ENCODE measurements at places on chromosomes 6 and 20. TPM values are rescaled to one million over a fixed set of nuclear protein-coding genes. Genes with fewer than 3 reads are reported as not detected.

GRCh38 chr6:107660839-107661238 lies 163.3 kb downstream of the SCML4 start:
- peak; percentile 55 for DNase-seq

GRCh38 chr6:158290659-158291058 lies 21.6 kb upstream of the TULP4 start:
- no peak for DNase-seq

- DNase-seq: no peak
These were observed 488.9 kb upstream of the HTR1E start for GRCh38 chr6:86448398-86448797.

- no peak for DNase-seq
These were observed 545.4 kb downstream of the EYS start for GRCh38 chr6:65161661-65162060.

OR2J3 gene
- not detected for polyA plus RNA-seq

ZSCAN23 gene
- polyA plus RNA-seq: 0.13 TPM

OXT gene
- polyA plus RNA-seq: 0.73 TPM

GRCh38 chr6:128482642-128483041 lies 37.8 kb downstream of the PTPRK start:
- no peak for DNase-seq

DNA sequence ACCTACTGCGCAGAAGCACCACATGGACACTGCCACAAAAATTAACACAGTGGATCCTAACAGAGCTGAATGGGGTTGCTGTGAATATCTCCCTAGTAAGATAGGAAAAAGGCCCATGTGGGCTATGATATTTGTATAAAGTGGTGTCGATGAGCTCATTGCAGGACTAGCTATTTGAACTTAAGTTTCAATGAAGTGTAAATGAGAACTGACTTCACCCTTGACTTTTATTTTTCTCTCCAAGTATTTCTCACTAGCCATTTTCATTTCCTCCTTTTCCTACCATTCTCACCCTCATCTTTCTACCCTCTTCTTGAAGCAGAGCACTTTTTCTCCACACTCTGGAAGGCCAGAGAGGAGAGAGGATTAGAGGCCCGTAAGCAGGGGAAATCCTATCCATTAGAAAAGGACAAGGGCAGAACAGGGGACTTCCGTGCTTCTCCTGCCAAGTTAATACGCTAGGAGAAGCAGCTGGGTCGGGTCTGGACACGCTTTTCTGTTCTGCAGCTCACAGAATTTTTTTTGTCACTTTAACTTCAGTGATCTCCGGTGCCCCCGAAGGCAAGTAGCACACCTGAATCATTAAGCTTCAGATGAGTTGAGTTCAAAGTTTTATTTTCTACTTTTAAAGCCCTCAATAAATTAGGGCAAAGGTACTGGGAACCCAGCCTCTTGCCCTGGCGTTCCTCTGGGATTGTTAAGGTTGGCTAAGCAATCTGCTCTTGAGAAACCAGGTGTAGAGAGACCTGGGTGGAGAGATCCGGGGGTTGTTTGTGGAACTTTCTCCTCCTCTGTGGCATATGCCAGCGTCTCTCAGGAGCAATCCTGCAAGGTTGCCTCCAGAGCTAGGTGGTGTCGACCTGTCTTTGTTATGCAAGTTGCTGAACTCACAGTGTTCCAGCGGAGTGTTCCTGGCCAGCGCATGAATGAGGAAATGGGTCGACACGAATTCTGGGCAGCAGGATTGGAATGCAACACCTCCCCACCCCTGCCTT lies 56.2 kb upstream of the ARID1B start:
- DNase-seq: no peak

SLC17A9 gene
- polyA plus RNA-seq: 0.59 TPM

DNA sequence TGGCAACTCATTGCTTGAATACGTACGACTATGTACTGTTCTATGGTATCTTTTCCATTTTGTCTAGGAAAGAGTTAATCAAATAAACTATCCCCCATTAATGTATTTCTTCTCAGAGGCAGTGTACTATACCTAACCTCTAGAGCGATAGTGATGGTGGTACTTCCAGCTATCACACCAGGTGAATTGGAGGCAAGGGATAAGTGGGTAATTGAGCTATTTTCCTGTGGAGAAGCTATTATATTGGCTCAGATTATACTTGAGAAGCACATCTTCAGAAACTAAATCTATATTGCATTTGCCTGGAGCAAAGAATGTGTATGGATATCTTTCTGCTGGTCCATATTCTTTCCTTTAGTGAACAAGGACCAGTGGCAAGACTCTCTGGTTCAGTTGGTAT lies 430.7 kb upstream of the KHDRBS2 start:
- no peak for DNase-seq

APOBEC2 gene
- polyA plus RNA-seq: 16.4 TPM

PRL gene
- polyA plus RNA-seq: not detected

MLN gene
- not detected for polyA plus RNA-seq

DNA sequence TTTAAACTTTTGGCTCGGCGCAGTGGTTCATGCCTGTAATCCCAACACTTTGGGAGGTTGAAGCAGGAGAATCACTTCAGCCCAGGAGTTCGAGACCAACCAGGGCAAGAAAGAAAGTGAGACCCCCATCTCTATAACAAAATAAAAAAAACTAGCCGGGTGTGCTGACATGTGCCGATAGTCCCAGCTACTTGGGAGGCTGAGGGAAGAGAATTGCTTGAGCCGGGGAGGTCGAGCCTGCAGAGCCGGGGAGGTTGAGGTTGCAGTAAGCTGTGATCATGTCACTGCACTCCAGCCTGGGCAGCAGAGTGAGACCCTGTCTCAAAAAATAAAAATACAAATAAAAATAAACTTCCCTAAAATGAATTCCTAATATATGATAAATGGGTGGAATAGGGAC lies 50.4 kb downstream of the ZMYND8 start:
- DNase-seq: no peak

BPI gene
- polyA plus RNA-seq: not detected

MICB gene
- polyA plus RNA-seq: 0.42 TPM

- no peak for DNase-seq
These were observed 343.6 kb upstream of the SASH1 start for GRCh38 chr6:147999001-147999540.

GRCh38 chr6:14366872-14367271 lies 249.3 kb downstream of the CD83 start:
- DNase-seq: no peak

SFT2D1 gene
- 54.9 TPM for polyA plus RNA-seq

GRCh38 chr6:49003348-49003747 lies 459.7 kb downstream of the MMUT start:
- DNase-seq: no peak

- DNase-seq: no peak
These were observed 30.4 kb downstream of the KDM1B start for GRCh38 chr6:18185624-18186023.

DNA sequence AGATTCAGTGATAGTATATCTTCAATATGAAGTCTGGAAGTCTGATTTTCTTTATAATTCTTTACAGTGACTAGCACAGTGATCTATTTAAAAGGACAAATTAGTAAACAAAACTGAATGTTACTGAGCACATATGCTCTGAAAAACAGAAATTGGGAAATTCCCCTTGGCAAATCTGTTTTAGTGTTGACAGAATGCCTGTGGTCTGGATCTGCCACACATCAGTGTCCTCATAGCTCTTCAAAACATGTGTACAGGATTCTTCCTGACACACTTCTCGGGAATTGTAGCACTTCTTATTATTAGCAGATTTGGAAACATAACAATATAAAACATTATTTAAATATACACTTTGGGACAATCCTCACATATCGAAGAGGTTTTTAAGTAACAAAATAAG lies 354.3 kb downstream of the COL12A1 start:
- DNase-seq: no peak

DNAH8 gene
- polyA plus RNA-seq: not detected

CCN6 gene
- 0.01 TPM for polyA plus RNA-seq

- DNase-seq: peak; percentile 32
These were observed 559 bp downstream of the APMAP start for GRCh38 chr20:24991897-24992486.

DNA sequence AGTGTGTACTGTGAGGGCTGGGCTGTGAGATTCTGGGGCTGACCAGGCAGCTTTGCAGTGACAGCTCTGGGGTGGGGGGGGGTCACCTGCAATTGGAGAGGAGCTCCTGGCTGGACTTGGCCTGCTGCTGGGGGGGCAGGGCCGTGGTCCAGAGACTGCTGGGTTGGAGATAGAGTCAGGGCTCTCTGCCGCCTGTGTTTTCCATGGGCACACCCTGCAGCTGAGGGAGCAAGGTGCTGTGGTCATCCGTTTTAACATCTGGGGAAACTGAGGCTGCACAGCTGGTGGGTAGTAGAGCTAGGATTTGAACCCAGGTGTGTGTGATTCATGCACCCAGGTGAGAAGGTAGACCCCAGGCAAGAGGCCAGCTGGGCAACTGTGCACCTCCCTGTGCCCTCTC lies 7.3 kb downstream of the DLGAP4 start:
- no peak for DNase-seq

DNA sequence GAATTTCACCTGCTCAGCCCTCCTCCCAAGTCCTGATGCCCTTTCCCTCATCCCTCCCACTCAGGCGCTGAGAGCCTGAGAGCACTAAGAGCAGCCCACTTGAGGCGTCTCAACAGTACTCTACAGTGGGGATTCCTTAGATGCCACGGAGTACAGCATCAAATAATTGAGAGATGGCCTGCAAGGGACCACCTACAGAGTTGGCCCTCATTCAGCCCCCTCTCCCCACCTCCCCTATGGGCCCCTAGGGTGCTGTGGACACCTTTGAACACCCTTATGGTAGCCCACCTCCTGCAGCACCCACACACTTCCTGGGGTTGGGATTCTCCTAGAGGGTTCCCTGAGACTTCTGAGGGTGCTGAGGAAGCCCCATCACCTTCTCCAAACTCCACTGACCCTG lies 37.1 kb upstream of the SIRPG start:
- DNase-seq: no peak

- DNase-seq: no peak
These were observed 87.0 kb upstream of the MAN1A1 start for GRCh38 chr6:119436583-119436982.

DNA sequence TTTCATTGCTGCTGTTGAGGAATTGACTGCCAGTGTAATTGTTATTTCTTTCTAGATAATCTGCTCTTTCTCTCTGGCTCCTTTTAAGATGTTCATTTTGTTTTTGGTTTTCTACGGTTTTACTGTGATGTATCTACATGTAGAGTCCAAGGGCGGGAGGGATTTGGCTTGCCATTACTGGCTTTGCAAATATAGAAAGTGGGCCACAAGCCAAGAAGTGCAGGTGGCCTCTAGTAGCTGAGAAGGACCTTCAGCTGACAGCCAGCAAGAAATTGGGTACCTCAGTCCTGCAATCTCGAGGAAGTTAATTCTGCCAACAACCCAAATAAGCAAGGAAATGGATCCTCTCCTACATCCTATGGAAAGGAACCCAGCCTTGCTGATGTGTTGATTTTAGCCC lies 42.8 kb upstream of the GLP1R start:
- no peak for DNase-seq

DNA sequence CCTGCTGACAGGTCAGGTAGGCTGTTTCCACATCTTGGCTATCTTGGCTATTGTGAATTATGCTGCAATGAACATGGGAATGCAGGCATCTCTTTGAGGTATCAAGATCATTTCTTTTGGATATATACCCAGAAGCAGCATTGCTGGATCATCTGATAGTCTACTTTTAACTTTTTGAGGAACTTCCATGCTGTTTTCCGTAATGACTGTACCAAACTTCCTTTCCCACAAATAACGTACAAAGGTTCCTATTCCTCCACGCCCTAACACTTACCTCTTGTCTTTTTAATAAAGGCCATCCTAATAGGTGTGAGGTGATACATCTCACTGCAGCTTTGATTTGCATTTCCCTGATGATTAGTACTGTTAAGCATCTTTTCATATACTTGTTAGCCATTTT lies 338.7 kb upstream of the RUNX2 start:
- no peak for DNase-seq

ANKRD66 gene
- not detected for polyA plus RNA-seq

BPIFB4 gene
- not detected for polyA plus RNA-seq

DDR1 gene
- polyA plus RNA-seq: 10.5 TPM

DNA sequence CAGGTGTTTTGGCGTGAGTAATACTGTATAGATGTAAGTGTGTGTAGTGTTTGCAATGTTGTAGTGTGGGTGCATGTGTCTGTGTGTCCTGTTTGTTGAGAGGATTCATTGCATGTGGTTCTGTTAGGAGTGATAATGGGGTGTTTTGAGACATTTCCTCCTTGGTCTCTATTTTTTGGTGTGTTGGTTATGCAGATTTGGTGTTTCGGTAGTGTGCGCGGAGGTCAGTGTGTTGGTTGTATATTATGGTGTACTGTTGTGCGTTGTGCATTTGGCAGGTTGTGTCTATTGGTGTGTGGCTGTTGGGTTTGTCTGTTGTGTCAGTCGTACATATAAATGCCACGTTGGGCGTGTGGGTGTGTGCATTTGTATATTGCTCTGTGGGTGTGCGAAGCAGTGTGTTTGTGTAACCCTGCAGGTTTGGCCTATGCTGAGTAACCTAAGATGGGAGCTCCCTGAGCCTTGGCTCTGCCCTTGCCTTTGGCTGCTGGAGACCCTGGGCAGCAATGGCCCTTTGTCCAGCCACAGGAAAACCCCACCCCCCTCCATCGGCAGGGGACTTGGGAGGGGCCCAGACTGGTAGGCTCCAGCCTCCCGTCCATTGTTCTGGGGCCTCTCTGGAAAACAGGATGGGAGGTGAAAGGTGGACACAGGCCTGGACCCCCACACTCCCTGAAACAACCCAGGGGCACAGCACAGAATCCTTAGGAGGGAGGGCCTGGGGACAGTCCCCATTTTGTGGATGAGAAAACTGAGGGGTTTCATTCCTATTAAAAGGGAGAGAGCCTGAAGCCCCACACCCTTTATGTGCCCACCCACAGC lies 10.3 kb upstream of the ID1 start:
- peak; percentile 30 for DNase-seq
